AG08396 (cell line): ENCODE measurements at places on chromosomes 12 and 14.
A peak's percentile ranks its signal among the peaks of the same experiment; 100 is the strongest.

DNA sequence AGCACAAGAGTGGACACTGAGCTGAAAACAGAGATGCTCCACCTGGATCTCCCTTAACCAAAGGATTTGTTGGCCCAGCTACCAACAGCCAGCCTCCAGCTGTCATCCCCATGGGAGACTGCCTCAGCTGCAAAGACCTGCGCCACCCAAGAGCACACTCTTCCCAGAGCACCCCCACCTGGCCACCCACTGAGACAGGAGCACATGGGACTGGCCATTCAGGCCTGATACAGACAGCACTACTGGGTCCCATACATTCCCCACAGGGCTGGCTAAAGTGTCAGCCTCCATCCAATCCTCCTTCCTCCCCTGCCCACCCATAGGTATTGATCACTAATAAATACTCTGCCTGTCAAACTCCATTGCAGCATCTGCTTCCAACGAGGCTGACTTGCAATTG lies 241.5 kb downstream of the BCL11B start:
- DNase-seq: no peak

DNA sequence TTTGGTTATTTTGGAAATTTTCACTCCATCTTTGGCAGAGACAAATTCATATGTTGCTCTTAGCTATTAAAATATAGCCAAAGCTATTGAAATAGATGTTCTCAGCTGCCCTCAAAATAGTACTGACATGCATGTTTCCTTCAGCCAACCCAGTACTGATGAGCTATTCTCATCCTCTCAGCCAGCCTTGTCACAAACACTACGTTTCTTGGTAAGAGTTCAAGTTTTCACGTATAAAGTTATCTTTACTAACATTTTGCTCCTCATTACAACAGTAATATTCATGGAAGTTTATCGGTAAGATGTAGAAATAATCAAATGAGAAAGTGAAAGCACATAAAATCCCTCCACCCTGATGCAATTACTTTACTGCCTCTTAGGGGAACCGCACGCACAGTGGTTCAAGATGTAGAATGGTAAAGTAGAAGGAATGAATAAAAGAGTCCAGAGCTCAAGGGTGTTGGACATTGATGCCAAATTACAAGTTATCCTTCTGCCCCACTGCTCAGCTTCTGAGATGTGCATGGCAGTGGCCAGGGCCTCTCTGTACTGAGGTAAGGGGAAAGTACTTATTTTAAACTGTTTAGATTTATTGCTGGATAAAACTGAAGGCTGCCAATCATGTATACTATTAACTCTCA lies 20.7 kb downstream of the GCH1 start:
- DNase-seq: peak; percentile 38

GRCh38 chr12:70627677-70628076 lies 9.6 kb downstream of the PTPRB start:
- DNase-seq: no peak

DNA sequence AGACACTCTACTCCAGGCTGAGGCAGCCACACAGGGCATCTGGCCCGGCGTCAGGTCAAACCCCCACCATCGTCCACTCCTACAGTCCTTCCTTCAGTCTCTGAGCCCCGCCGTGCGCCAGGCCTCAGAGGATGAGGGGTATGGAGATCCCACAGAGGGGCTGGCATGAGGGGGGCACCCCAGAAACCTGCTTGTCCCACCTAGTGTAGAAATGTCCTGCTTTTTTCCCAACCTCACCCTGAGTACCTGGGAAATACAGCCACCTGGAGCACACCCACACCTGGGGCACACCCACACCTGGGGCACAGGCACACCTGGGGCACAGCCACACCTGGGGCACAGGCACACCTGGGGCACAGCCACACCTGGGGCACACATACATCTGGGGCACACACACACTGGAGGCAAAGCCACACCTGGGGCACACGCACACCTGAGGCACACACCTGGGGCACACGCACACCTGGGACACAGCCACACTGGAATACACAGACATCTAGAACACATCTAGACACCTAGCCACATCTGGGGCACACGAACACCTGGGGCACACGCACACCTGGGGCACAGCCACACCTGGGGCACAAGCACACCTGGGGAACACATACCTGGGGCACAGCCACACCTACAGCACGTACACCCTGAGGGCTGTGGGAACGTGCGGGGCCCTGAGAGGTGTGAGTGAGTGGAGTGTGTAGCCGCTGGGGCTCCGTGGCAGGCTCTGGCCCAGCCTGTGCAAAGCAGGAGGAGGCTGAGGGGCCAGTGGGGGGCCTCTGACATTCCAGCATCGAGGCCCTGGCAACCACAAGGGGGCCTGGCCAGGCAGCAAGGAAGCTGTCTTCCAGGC lies 18.4 kb downstream of the AKT1 start:
- no peak for DNase-seq

GRCh38 chr14:102394717-102395375 lies 32.1 kb downstream of the TECPR2 start:
- no peak for DNase-seq

DNA sequence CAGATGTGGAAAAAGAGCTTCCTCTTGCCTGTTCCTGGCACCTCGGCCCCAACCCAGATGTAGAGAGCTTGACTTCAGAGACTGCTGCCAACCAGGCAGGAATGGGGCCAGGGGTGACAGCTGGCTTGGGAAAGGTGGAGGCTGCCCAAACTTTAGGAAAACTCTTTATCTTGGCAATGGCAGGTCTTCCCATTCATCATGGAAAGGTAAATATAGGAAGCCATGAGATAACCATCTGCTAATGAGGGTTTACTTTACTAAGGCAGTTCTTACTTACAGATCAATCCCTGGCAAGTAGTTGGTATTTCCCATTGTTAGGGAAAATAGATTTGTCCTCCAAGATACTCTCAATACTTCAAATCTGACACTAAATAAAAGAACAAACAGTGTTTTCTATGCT lies 143.1 kb upstream of the NUDT4 start:
- no peak for DNase-seq

GRCh38 chr14:55579724-55580469 lies at the start of gene KTN1:
TSS of gene KTN1 (plus strand) at chr14:55580207. CDS start at chr14:55612049, 31,842 bp downstream.
- peak; percentile 93 for DNase-seq

- no peak for DNase-seq
Observed at GRCh38 chr12:57049119-57049446, 846 bp downstream of the MYO1A start.

GRCh38 chr12:105221583-105222283 lies 14.2 kb downstream of the APPL2 start:
- no peak for DNase-seq

GRCh38 chr14:64187331-64187730 lies 106.8 kb downstream of the ESR2 start:
- no peak for DNase-seq

DNA sequence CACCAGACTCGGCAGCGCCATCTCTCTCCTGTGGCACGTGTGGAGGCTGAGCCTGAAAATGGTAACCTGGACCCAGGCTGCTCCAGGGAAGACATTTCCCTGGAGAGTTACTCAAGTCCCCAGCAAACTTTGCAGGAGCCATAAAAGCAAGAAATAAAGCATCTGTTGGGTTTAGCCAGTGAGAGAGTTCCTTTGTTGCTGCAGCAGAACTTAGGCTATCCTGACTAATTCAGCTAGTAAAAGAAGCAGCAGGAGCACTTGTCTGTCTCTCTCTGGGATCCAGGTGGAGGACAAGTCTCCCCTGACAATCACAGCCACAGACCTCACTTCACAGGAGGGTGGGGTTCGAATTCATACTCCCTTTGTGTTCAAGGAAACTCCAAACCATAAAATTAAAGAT lies 79.2 kb upstream of the DIO3 start:
- DNase-seq: no peak

GRCh38 chr12:57384478-57384877 lies 46.4 kb downstream of the R3HDM2 start:
- DNase-seq: no peak

GRCh38 chr14:28407996-28408395 lies 358.6 kb upstream of the FOXG1 start:
- DNase-seq: no peak

- no peak for DNase-seq
Observed at GRCh38 chr14:38824706-38825105, 278.3 kb downstream of the SEC23A start.

DNA sequence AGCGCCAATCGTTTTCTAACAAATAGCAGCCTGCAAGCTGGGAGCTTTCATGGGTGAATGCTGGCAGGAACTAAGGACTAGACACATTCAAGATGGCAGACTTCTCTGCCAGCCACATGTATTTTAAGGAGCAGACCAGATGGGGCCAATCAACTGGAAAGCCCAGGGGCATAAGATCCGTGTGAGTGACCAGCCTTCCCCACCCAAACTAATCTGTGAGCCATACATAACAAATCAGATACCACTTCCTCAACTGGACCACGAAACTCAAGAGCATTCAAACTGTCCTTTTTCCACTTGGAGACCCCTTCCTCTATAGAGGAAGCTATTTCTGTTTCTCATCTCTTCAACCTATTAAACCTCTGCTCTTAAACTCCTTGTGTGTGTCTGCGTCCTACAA lies 9.7 kb downstream of the TCL1B start:
- DNase-seq: no peak

DNA sequence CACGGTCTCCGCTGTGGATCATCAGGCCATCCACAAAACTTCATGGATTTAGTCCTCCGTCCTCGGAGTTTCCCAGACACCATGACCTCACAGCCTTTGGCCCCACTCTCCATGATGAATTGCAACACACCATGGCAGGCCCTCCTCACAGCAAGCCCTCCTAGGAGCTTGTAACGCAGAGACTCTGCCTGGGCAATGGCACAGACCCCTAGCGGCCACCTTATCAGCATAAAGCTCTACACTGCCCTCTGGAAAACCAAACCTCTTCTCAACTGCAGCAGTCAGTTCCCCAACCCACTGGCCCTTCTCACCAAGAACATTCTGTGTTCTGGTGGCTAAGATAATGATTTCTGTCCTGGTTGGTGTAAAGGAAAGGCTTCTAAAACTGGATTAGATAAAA lies 238.4 kb upstream of the USP15 start:
- no peak for DNase-seq

GRCh38 chr12:90773491-90773890 lies 181.5 kb downstream of the CCER1 start:
- DNase-seq: no peak

DNA sequence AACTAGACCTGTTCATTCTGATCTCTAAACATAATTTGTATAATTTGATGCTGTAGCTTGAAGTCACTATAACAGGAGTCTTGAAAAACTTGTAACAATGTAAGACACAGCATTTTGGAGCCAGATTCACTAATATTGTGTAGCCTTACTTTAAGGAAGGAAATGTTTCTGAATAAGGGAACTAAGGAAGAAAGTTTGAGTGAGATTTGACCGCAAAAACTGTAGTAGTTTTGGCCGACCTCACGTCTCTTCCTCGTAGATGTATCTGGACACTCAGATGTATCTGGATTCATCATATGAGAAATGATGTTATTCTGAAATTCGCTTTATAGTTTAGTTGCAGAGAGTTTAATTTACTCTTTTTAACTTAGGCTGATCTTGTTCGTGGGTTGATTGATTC lies 13.9 kb upstream of the DNAH10 start:
- DNase-seq: no peak

DNA sequence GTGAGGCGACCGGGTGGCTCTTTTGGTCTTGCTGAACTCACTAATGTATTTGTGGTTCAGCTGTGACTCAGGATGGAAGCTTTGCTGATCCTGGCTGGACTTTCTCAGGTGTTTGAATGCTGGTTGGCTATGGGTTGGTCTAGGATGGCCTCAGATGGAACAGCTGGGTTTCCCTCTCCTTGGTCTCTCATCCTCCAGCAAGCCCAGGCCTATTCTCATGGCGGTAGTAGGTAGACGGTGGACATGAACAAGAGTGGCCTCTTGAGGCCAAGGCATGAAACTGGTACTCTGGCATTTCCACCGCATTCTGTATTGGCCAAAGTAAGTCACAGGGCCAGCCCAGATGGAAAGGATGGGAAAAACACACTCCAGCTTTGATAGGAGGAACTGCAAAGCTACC lies 11.8 kb upstream of the POLR3B start:
- no peak for DNase-seq

DNA sequence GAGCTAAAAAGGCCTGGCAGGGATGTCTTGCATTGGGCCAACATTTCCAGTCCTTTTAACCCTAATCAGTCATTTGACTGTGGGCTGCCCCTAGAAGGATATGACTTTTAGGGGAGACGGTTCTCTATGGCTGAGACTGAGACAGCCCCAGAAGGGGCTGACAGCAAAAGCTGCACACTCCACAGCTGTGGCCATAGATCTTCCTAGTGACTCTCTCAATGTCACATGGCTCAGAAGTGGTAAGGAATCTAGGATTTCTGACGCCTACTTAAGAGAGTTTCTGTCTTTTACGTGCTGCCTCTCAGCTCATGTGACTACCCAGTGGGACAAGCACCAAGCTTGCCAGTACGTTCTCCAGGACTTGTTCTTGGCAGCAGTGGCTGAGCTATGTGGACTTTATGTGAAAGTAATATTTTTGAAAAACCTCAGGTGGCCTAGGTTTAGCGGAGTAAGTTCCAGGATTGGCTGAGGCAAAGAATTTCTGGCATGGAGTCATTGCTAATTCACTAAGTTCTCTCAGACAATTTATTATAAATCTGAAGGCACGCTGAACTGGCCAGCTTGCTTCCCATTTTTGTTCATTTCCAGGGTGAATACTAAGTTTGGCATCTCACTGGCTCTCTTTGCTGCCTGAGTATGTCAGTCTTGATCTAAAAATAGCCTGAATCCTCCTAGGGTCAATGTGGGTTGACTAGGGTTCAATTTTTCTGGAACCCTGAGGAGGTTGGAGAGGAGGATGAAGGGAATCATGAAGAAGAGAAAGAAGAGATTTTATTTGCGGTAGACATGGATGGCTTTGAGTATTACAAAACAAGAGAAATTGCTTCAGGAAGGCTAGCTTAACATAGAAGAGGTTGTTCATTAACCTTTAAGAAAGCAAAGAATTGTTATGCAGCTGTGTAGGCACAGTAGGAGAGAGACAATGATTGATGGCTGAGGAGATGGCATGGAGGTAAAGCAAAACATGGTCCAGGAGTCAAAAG lies 271.8 kb downstream of the AEBP2 start:
- DNase-seq: no peak

DNA sequence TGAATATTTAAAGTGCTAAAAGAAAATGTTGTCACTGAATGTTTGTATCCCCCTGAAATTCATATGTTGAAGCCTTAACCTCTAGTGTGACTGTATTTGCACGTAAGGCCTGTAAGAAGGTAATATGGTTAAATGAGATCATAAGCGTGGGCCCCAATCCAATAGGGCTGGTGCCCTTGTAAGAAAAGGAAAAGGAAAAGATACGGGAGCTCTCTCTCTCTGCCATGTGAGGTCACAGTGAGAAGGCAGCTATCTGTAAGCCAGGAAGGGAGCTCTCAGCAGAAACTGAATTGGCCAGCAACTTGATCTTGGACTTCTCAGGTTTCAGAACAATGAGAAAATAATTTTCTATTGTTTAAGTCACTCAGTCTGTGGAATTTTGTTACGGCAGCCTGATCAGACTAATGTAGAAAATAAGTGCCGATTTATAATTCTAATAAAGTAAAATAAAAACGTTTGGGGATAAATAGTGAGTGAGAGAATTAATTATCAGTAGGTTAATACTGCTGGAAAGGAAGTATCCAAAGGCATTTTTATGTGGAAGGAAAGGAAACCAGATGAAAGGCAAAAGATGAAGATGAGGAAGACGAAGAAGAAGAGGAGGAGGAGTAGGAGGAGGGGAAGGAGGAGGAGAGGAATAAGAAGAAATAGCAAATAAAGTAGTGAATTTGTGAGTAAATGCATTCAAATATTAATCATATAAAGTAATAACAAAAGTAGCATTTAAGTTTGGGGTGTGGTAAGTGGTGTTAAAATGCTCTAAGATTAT lies 188.5 kb upstream of the KRR1 start:
- no peak for DNase-seq

- no peak for DNase-seq
Observed at GRCh38 chr14:63542231-63542999, 762 bp downstream of the PPP2R5E start.

GRCh38 chr14:88079624-88080023 lies 74.7 kb downstream of the GPR65 start:
- DNase-seq: no peak
